Activated CD4-positive, alpha-beta T cell treated with anti-CD3 and anti-CD28 coated beads, Interleukin-2, amount 50 U/mL, for 16 hours (primary cell): ENCODE measurements at places on chromosomes 13 and 19.

DNA sequence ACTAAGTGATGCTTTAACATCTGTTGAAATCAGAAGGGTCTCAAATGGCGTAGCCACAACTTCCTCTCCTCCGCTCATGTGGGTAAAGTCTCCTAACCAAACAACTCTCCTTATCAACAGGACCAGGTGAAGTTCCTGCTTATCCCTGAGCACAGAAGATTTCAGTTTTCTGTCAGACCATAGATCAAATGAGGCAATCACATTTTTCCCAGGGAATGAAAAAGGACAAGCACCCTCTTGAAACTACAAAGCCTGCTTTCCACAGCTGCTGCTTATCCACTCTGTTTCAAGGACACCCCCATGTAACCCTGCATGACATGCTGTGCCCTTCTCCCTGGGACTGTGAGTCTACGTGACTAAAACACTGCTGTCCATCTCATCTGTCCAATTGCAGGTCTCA lies 788.3 kb upstream of the SLITRK5 start:
- DNase-seq = no peak

GRCh38 chr13:77865622-77866021 lies 53.0 kb downstream of the EDNRB start:
- DNase-seq = no peak

DNA sequence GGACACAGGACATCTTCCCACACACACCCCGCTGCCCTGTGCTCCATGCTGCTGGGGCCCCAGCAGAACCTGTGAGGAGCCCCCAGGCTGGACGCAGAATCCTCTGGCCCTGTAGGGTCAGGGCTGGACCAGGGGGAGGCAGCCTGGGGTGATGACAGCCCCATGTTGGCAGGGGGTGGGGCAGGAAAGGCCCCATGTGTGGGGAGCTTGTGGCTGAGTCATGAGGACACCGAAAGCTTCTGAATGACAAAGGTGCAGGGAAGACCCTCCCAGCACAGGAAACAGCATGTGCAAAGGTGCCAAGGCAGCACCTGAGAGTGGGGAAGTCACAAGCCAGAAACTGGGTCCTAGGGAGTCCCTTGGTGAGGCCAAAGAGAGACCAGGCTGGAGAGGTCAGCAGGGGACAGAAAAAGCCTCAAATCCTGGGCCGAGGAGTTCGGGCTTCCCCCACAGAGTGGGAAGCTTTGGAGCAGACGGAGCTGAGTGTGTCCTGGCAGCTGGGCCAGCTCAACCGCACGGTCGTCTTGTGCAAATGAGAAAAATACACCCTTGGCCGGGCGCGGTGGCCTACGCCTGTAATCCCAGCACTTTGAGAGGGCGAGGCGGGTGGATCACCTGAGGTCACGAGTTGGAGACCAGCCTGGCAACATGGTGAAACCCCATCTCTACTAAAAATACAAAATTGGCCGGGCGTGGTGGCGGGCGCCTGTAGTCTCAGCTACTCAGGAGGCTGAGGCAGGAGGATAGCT lies 17.5 kb downstream of the ATP8B3 start:
- no peak for DNase-seq

DNA sequence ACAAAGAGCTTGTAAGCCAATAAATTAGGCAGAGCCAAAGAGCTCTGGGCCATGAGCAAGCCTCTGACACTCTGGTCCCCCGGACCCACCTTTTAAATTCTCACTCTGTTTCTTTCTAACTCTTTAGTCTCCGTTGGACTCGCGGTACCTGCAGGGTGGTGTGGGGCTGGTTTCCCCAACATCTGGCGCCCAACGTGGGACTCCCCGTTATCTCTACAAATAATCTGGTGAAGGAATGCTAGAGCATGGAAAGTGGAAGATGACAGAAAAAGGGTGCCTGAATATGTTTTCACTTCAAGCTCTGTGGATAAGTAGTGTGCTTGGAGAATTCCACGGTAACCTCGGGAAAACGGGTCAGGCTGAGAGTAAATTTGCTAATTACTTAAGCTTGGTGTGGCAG lies 36.5 kb upstream of the CYP2B6 start:
- DNase-seq = no peak

DNA sequence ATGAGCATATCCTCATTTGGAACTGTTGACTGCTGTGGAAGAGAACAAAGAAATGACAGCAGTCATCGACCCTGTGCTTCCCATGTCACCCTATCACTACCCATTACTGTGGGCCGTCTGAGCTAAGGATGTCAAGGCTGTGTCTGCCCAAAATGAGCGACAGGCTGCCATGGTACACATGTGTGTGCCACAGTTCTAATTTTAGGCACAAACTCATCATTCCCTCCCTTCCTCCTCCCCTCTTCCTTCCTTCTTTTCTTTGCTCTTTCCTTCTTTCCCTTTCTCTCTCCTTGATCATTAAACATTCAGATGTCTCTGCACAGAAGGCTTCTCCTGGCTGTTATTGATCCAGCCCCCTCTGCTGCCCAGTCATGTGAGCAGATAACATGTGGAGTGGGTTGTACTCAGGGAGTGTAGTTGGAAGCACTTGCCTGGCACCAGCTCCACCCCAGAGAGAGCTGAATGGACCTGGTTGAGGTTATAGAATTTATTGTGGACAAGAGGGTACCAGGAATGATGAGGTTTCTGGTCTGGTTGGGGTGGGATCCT lies 6.3 kb downstream of the FGF9 start:
- no peak for DNase-seq

DNA sequence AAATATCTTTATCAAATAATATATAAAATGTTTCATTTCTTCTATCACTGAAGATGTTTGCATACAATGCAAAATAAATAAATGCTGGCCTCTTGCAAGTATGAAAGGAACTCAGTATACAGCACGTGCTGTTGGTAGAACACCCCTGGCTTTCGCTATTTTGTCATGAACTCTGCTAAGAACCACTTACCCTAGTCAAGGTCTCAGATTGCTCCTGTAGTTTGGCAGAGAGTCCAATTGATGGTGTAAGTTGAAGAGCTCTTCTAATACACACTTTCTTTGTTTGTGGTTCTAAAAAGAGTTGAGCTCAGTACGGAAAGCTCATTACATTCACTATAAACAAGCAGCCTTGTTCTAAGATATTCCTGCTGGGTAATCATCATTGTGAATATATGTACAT lies 1258.9 kb downstream of the EFNB2 start:
- DNase-seq = no peak

- no peak for DNase-seq
Observed at GRCh38 chr19:4709440-4710280, 14.0 kb downstream of the DPP9 start.
